ENCODE measurements at places on chromosomes 11 and 22. TPM values are rescaled to one million over a fixed set of nuclear protein-coding genes. Genes with fewer than 3 reads are reported as not detected.
A peak's percentile ranks its signal among the peaks of the same experiment; 100 is the strongest.

The KREMEN1 gene
- total RNA-seq, result 2.2 TPM

The MS4A12 gene
- total RNA-seq, result not detected

The TRIM29 gene
- 0.64 TPM for total RNA-seq

The ENTHD1 gene
- not detected for total RNA-seq

The CNTF gene
- 3.0 TPM for total RNA-seq

The APOL6 gene
- total RNA-seq, result 16.4 TPM

The NUP160 gene
- total RNA-seq, result 46.3 TPM

The ANGPTL5 gene
- not detected for total RNA-seq

The HEPN1 gene
- not detected for total RNA-seq

The SMTNL1 gene
- not detected for total RNA-seq

GRCh38 chr11:96465512-96465911 is 75.7 kb downstream of the JRKL start:
- peaks cover 4% of the 10 kb centered on the region for H3K4me1 ChIP-seq
- no peak for DNase-seq
- no peaks in the 10 kb centered on the region for H3K36me3 ChIP-seq

GRCh38 chr11:129373489-129373953 is 2.1 kb upstream of the BARX2 start:
- DNase-seq, result no peak
- H3K4me3 ChIP-seq, result peak overlapping the region; percentile 51
- no peaks in the 10 kb centered on the region for H3K36me3 ChIP-seq
- no peak overlapping the region for H3K27ac ChIP-seq
- peaks cover 44% of the 10 kb centered on the region for H3K27me3 ChIP-seq
- peaks cover 7% of the 10 kb centered on the region for H3K4me1 ChIP-seq

GRCh38 chr11:58451585-58451984 is 9.5 kb upstream of the OR5B12 start:
- no peak for DNase-seq
- no peak overlapping the region for H3K27ac ChIP-seq

DNA sequence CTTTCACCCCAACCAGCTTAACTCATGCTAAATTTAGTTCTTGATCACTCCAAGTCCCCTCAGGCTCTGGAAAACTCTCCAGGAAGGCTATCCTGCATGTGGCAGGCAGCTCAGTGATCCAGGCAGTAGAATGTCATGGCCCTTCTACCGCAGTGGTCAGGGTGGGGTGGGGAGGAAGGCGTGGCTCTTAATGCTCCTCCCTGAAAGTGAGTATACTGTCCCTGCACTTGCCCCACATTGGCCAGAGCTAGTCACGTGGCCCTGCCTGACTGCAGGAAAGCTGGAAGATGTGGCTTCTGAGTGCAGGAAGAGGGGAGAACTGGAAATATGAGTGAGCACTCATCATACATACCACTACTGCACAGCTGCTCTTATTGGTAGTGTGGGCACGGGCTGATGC is 102.1 kb downstream of the GRAMD1B start:
- H3K36me3 ChIP-seq, result no peaks in the 10 kb centered on the region
- H3K27me3 ChIP-seq, result peaks cover 6% of the 10 kb centered on the region
- DNase-seq, result no peak
- H3K4me1 ChIP-seq, result no peaks in the 10 kb centered on the region
- H3K27ac ChIP-seq, result no peak overlapping the region

DNA sequence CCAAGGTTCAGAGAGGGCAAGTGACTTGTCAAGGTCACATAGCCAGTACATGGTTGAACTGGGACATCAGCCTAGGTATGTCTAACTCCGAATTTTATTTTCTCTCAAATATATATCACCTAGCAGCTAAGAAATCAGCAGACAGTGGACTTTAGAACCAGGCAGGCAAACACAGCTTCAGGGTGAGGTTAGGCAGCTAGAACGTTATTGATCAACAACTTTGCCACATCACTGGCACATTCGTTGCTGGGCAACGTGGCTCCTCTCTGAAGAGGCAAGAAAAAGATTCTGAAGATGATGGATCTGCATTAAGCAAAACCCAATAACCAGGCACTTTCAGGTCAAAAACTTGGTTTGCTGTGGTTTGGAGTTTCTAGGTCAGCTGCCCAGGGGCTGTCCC is 258.0 kb downstream of the KIRREL3 start:
- H3K27ac ChIP-seq, result no peak overlapping the region
- DNase-seq, result no peak
- H3K36me3 ChIP-seq, result no peaks in the 10 kb centered on the region
- no peaks in the 10 kb centered on the region for H3K4me1 ChIP-seq

- H3K4me3 ChIP-seq, result no peak overlapping the region
- no peaks in the 10 kb centered on the region for H3K27me3 ChIP-seq
- no peak overlapping the region for H3K27ac ChIP-seq
- no peaks in the 10 kb centered on the region for H3K36me3 ChIP-seq
Observed at GRCh38 chr11:92794783-92795182, 174.7 kb upstream of the MTNR1B start.

DNA sequence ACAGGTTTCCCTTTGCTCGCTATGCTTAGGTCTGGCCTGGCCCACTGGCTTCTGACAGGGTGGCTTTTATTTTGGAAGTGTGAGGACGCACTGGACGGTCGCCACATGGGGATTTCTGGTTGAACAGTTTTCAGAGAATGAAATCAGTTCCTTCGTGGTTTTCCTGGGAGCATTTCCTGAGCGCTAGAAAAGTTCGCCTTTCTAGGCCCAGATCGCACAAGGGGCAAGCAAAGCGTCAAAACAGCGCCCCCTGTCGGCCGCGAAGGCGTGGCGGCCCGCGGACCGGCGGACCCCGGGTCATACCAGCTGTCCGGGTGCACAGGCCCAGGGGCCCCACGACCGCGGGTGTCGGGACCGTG is 12.7 kb upstream of the CYP2R1 start:
- H3K4me3 ChIP-seq, result peak overlapping the region; percentile 54
- H3K27me3 ChIP-seq, result peaks cover 3% of the 10 kb centered on the region
- no peak for DNase-seq

GRCh38 chr11:109641549-109641948 is 219.6 kb downstream of the C11orf87 start:
- H3K4me3 ChIP-seq, result no peak overlapping the region
- no peaks in the 10 kb centered on the region for H3K36me3 ChIP-seq
- no peaks in the 10 kb centered on the region for H3K27me3 ChIP-seq
- no peaks in the 10 kb centered on the region for H3K4me1 ChIP-seq
- no peak for DNase-seq
- H3K27ac ChIP-seq, result no peak overlapping the region

DNA sequence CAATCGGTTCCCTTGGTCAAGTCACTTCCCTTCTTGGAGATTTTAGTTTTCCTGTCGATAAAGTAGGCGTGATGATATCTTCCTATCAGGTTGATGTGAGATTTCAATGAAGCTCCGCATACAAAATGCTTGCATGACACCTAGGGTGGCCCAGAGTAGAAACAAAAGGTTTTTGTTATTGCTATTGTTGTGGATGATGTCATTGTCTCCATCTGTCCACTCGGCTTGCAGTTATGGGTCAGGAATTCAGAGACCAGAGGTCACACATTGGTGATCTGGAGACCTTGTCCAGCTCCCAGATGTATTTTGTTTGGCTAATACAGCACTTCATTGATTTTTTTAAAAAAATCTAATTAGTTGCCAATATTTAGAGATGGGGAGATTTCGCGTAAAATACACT is 382.1 kb downstream of the MN1 start:
- DNase-seq, result no peak
- H3K27ac ChIP-seq, result no peak overlapping the region
- peaks cover 17% of the 10 kb centered on the region for H3K4me1 ChIP-seq
- H3K36me3 ChIP-seq, result no peaks in the 10 kb centered on the region
- no peak overlapping the region for H3K4me3 ChIP-seq
- no peaks in the 10 kb centered on the region for H3K27me3 ChIP-seq

DNA sequence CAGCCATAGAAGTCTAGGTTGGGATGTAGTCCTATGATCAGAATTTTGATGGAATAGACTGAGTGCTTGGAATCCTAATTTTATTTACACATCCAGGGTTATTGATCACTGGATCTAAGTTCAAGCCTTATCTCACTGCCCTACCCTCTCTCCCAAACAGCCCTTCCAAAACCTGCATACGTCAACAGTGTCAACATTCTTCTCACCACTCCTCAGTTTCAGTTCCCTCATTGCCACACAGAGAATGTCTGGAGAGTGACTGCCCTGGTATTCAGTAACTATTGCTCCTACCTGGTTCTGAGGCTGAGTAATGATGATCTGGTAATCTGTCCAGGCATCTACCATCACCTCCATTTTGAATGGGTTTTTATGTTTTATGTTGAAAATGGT is 60.0 kb downstream of the GLYATL1 start:
- no peak overlapping the region for H3K27ac ChIP-seq
- no peaks in the 10 kb centered on the region for H3K36me3 ChIP-seq
- no peak overlapping the region for H3K4me3 ChIP-seq
- no peaks in the 10 kb centered on the region for H3K4me1 ChIP-seq
- DNase-seq, result no peak

GRCh38 chr11:109870297-109870696 is 222.9 kb upstream of the ZC3H12C start:
- DNase-seq, result no peak
- no peaks in the 10 kb centered on the region for H3K27me3 ChIP-seq
- no peak overlapping the region for H3K27ac ChIP-seq
- no peaks in the 10 kb centered on the region for H3K4me1 ChIP-seq

DNA sequence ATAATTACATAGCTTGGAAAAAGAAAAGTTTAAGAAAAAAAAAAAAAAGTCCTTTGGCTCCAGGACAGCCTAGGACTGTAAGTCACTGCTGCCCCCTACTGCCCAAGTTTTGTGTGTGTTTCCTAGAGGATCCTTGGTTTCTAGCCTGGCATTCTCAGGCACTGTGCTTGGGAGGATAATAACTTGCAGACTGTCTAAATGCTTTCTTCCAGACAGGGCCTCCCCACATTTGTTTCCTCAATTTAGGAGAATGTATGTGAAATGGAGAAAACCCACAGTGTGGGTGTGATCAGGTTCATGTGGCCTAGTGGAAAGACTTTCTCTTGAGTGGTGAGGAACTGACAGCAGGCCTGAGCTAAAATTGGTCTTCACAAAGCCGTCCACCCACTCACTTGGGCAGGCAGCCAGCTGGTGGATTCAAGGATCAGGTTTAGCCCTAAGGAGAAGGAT is 191.0 kb downstream of the NAV2 start:
- H3K4me3 ChIP-seq, result no peak overlapping the region
- H3K27ac ChIP-seq, result no peak overlapping the region
- H3K4me1 ChIP-seq, result no peaks in the 10 kb centered on the region

DNA sequence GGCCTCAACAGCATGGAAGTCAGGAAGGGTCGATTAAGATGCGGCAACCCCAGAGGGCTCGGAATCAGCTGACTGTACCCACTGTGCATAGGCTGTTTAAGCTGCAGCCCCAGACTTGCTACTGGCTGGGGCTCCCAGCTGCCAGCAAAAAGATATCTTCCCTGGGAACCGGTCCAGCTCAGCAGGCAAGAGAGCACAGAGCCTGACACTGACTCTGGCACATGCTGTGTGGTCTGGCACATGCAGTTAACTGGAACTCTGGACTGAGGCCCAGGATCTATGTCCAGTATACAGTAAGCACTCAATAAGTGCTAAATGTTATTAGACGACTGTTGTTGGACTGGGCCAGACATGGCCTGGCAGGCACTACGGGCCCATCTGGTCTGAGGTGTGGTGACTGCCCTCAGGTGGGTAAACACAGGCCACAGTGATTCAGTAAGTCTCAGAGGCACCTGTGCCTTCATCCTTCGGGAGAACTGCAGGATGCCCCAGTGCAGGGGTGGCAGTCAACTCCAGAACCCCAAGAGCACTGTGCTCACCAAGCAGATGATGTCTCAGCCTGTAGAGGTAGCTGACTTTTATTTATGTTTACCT is 87.6 kb downstream of the LARGE1 start:
- no peak overlapping the region for H3K4me3 ChIP-seq
- no peak for DNase-seq
- H3K27me3 ChIP-seq, result no peaks in the 10 kb centered on the region
- no peaks in the 10 kb centered on the region for H3K4me1 ChIP-seq
- H3K27ac ChIP-seq, result no peak overlapping the region

DNA sequence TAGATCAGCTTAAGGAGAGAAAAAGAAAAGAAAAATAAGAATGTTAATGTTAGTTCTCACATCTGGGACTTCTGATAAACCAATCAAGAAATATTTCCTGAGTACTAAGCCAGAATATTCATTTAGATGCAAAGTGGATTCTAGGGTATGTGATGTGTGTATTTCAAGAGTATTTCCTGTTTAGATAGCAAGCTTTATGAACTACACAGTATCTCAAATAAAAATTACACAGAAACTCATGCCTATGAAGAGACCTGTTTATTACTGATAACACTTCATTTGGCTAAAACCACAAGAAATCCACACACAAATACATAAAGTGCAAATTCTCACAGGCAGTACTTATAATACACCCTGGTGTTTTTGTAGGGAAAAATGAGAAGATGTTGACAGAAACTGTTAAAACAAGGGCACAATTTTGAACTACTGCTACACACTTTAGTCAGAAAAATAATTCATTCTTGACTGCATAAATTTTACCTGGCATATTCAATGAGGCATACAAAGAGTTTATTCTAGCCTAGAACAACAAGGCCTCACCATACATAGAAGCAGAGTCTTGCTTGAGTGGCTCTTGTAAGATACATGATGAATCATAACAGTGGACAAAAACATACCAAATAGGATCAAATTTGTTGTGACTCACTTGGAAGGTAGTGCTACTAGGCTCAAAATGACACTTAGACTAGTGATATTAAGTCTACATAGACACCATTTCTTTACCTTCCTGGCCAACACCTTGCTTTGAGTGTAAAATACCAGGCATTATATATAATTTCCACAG is 18.8 kb upstream of the P4HA3 start:
- H3K36me3 ChIP-seq, result no peaks in the 10 kb centered on the region
- DNase-seq, result no peak
- no peak overlapping the region for H3K27ac ChIP-seq
- H3K27me3 ChIP-seq, result no peaks in the 10 kb centered on the region
- H3K4me3 ChIP-seq, result no peak overlapping the region

DNA sequence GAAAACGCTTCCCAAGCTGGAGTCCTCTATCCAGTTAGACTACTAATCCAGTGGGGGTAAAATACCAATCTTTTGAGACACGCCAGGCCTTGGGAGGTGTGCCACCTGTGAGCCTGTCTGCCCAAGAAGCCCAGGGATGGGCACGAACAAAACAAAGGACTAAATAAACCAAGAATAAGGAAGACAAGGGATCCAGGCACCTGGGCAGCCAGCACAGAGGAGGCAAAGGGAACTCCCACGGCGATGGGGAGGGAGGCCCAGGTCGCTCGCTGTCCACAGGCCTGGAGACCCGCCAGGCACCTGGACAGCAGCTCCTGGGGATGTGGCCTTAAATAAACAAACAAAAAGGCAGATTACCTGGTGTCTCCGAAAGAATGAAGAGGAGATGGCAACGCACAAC is 31.4 kb downstream of the LRFN4 start:
- H3K4me1 ChIP-seq, result peaks cover 14% of the 10 kb centered on the region
- no peak overlapping the region for H3K27ac ChIP-seq
- no peaks in the 10 kb centered on the region for H3K27me3 ChIP-seq
- no peaks in the 10 kb centered on the region for H3K36me3 ChIP-seq
- H3K4me3 ChIP-seq, result no peak overlapping the region

GRCh38 chr22:22674467-22674866 is 30.1 kb downstream of the GGTLC2 start:
- no peaks in the 10 kb centered on the region for H3K27me3 ChIP-seq
- H3K4me3 ChIP-seq, result no peak overlapping the region
- no peaks in the 10 kb centered on the region for H3K4me1 ChIP-seq
- no peak for DNase-seq

- no peak overlapping the region for H3K4me3 ChIP-seq
- H3K27ac ChIP-seq, result no peak overlapping the region
- H3K27me3 ChIP-seq, result no peaks in the 10 kb centered on the region
- no peak for DNase-seq
- no peaks in the 10 kb centered on the region for H3K4me1 ChIP-seq
- no peaks in the 10 kb centered on the region for H3K36me3 ChIP-seq
Observed at GRCh38 chr11:105155679-105156078, 16.1 kb upstream of the CARD18 start.

All from Panc1 (cell line).